ENCODE measurements at places on chromosomes 11 and 22. TPM values are rescaled to one million over a fixed set of nuclear protein-coding genes. Genes with fewer than 3 reads are reported as not detected.

GRCh38 chr22:44188986-44189630 is 8.4 kb downstream of the PARVG start:
- DNase-seq, result no peak
- H3K36me3 ChIP-seq, result peaks cover 27% of the 10 kb centered on the region
- H3K4me1 ChIP-seq, result peaks cover 26% of the 10 kb centered on the region
- H3K27ac ChIP-seq, result no peak overlapping the region
- no peaks in the 10 kb centered on the region for H3K27me3 ChIP-seq

- no peak overlapping the region for H3K27ac ChIP-seq
- H3K4me1 ChIP-seq, result no peaks in the 10 kb centered on the region
- H3K36me3 ChIP-seq, result no peaks in the 10 kb centered on the region
- H3K4me3 ChIP-seq, result no peak overlapping the region
- H3K27me3 ChIP-seq, result peaks cover 3% of the 10 kb centered on the region
These were observed 199.0 kb downstream of the GRIK4 start for GRCh38 chr11:120710354-120711131.

DNA sequence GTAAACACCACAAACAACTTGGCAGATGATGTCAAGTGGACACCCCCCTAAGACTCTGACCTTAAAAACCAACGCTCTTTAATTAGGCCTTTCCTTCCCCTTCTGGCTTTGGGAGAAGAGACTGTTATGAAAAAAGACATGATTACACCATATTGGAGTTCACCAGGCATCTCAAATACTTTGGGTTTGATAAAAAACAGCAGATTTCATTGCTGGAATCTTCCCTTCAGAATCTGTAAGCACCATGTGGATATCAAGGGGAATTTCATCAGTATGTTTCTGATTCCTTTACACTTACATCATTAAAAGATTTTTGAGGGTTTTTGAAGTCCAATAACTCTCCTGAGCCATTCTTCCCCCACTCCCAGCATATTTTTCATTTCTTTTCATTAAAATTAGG is 85.6 kb downstream of the KIRREL3 start:
- no peak overlapping the region for H3K4me3 ChIP-seq
- no peaks in the 10 kb centered on the region for H3K36me3 ChIP-seq
- H3K27ac ChIP-seq, result no peak overlapping the region
- no peaks in the 10 kb centered on the region for H3K27me3 ChIP-seq

The APOA1 gene
- not detected for total RNA-seq

The DUSP8 gene
- 2.4 TPM for total RNA-seq

- no peak overlapping the region for H3K27ac ChIP-seq
- no peaks in the 10 kb centered on the region for H3K4me1 ChIP-seq
- DNase-seq, result no peak
- peaks cover 6% of the 10 kb centered on the region for H3K36me3 ChIP-seq
- peaks cover 12% of the 10 kb centered on the region for H3K27me3 ChIP-seq
- no peak overlapping the region for H3K4me3 ChIP-seq
These were observed 42.6 kb downstream of the APLP2 start for GRCh38 chr11:130112071-130112830.

The SYT12 gene
- total RNA-seq, result not detected

All from activated T-helper 1 cell treated with anti-CD3 and anti-CD28 coated beads, Interleukin-12 subunit alpha, Interleukin-12 subunit beta, Interleukin-2, Interleukin-4 antibody, amounts not matched to agents 30 ng/mL and 10 ng/mL and 1 ng/mL, durations not matched to agents 14 hours and 24 hours and 36 hours (primary cell).